GM18507 (cell line): ENCODE measurements at places on chromosomes 1 and 21.

GRCh38 chr1:52635321-52636089, 2.5 kb downstream of the SHISAL2A start:
- no peak for DNase-seq

DNA sequence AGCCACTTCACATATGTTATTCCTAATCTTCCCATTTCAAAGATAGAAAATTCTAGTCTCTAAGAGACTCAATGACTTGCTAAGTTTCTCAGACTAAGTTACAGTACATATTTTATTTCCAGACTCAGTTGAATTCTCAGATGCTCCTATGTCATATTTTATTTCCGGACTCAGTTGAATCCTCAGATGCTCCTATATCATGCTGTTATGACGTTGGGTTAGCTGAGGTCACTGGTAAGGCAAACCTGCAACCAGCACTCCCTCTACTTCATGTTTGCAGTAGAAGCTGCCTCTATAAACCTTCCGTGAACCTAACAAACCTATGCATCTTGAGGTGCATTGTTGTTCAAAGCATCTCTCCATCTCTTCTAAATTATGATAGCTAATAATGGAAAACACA, 187.1 kb upstream of the SGIP1 start:
- no peak for DNase-seq

DNA sequence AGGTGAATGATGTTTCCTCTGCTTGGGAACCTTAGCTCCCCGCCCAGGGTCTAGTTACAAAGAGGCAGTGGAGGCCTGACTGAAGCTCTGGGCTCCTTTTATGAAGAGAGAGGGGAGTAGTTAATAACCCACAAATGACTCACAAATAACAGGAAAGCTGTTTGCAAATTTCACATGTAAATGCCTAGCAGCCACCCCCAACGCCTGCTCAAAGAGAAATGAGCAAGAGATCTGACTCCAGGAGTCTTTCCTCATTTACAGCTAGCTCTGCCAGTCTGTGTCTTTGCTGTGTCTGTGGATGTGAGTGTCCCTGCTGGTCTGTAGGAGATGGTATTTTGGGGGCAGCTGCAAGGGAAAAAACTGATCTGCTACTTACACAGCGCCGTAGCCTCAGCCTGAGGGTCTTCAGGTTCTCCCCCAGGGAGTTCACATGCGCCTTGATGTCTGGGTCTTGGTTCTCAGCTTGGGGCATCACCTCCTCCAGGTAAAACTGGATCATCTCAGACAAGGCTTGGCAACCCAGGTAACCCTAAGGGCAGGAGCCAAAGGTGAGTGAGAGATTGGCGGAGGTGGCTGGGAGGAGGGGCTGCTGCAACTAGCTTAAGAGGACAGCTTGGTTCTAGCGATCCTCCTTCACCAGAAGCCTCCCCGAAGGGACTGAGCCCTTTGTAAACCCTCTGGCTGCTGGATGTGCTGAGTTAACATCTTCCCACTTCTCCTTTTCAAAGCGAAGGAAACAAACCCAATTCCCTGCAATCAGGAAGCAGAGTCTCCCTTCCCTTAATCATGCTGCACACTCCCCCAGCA, at the start of gene IL19:
IL19 (plus strand) TSS at position 243 of the 807 bp plus-strand sequence. CDS start 65,890 bp downstream, outside the sequence.
- no peak for DNase-seq

DNA sequence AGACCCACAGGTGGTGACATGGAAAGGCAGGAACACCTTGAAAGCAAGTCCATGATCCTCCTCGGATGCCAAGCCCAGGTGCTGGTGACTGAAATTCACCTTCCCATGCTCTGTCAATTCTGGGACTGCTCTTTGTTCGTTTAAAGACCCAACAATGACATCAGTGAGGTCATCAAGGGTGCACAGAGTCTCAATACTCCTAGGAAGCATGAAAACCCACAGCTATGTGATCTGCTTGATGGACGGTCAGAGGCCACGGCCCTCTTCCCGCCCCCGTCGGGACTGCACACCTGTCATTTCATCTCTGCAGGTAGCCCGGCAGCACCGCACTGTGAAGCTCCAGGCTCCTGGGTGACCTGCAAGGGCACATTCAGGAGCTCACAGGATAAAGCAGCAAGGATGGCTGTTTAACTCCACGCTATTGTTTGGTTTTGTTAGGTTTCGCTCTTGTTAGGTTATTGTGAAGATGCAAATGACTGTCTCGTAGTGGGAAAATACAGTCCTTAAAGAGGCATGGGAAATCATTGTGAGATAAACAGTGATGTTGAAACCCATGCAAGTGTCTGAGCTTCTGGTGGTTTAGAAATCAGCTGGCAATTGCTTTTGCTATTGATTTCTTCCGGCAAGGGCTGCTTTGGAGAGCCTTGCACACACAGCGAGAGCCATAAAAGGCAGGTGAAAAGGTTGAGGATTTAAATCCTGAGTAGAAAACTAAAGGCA, 124.8 kb upstream of the AJAP1 start:
- no peak for DNase-seq

DNA sequence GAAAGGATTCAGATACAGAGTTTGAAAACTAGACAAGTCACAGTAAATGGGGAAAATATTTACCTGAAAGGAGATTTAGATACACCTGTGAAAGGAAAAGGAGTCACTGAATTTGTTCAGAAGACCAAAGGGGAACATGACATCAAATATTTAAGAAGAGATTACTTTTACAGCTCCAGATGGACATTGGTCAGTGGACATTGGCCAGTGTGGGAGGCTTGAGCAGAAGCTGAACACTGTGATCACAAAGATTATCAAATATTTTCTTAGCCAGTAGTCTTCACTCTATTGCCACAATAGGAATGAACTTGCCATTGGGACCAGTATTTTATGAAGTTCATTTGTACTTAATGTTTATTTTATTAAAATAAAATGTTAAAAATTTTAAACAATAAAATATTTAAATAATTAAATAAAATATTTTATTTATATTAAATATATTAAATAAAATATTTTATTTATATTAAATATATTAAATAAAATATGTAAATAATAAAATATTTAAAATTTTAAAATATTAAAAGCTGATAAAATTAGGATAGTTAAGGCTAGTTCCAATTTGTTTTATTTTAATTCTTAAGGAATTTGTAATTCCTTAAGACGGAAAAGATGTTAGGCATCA, 94.3 kb downstream of the CCDC30 start:
- no peak for DNase-seq

GRCh38 chr1:73593364-73593763, 604.6 kb downstream of the LRRIQ3 start:
- no peak for DNase-seq

- DNase-seq, result no peak
These were observed 402.0 kb downstream of the PTPRU start for GRCh38 chr1:29638281-29638680.

- DNase-seq, result no peak
These were observed 6.2 kb downstream of the DNALI1 start for GRCh38 chr1:37562984-37563383.

DNA sequence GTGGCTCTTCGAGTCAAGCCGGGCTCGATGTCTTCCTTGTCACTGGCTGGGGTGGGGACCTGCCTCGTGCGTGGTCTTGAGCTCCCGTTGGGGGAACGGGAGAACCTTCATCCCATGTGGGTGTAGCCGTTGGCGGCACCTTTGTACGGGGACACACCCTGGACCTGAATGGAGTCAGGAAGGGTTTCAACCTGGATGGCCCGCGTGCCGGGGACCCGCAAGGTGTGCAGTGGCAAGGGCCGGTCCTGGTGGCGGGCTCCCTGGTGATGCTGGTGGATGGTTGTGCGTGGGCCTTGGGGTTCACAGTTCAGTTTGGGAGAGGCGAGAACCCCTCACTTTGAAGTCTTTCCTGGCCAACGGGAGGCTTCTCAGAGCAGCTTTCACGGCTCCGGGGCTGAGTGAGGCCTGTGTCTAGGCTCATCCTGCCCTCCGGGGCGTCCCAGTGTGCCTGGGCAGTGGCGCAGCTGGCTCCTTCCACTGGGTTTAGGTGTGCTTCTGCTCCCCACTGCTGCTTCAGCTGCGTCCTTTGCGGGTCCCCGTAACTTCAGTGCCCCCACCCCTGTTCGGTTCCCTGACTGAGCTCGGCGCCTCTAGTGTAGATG, 11.4 kb downstream of the SKI start:
- DNase-seq, result no peak

GRCh38 chr1:223500560-223501425, 107.6 kb downstream of the CCDC185 start:
- DNase-seq, result no peak

DNA sequence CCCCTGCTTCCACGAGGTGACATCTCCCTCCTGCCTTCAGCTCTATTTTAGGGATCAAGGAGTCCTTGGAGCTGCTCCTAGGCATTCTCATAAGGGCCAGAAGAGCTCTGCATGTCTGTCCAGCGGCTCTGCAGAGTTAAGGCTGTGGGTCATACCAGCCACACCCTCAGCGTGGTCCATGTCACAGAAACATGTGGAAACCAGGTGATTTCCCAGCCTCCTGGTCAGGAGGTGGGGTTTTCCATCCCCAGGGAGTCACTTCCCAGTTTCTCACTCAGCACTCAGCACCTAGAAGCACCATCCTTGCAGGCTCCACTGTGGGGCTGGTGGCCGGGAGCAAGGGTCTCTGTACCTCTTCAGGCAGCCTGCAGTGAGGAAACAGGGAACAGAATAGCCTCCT, 1.4 kb upstream of the TNFRSF1B start:
- no peak for DNase-seq

- no peak for DNase-seq
These were observed 1.1 kb upstream of the SHISAL2A start for GRCh38 chr1:52631759-52632331.

DNA sequence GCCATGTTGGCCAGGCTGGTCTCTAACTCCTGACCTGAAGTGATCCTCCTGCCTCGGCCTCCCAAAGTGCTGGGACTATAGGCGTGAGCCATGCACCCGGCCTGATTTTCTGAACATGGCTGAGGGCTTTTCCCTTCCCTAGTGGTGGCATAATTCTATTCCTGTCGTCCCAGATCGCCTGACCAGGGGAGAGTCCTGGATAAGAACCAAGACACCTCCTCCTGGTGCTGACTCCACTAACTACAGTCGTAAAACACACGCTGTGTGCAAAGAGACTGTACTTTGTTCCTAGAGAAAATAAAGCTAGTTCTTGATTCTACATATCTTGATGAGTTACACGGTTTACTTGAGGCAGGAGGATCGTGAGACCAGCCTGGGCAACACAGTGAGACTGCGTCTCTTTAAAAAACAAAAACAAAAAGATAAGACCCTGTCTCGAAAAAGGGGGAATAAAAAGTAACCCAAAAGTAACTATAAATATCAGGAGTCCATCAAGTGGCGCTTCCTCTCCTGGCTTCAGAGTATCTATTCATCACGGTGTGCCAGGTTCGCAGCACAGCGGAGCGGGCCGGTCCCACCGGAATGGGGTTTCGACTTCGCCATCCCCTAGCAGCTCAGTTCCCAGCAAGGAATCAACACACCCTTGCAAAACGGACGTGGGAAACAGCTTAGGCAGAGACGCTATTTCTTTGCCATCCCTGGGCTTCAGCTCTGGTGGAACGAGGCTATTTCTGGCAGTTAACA, 973 bp downstream of the SDF4 start:
- DNase-seq, result no peak

- no peak for DNase-seq
These were observed 32.2 kb upstream of the IL20 start for GRCh38 chr1:206833106-206833680.

GRCh38 chr1:117902944-117903343, 26.5 kb downstream of the GDAP2 start:
- DNase-seq, result no peak

DNA sequence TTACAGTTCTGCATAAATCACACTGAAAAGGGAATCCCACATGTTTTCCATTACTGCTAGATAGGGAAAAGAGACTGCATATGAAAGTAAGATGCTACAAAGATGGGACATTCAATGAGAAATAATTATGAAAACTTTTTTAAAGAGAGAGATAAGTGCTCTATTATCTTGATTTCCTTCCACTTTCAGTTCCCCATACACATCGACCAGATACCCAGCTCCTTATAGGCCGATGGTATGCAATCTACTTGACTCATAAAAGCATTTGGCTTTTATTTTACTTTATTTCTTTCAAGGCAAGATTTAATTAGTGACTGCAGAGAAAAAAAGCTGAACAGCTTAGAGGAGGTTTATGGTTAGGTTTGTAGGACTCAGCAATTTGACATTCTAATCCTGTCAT, 13.1 kb downstream of the BRINP2 start:
- DNase-seq, result no peak
